Left lung (tissue), 14 donors: ENCODE measurements at places on chromosomes 4 and X. TPM values are rescaled to one million over a fixed set of nuclear protein-coding genes. Genes with fewer than 3 reads are reported as not detected.

- H3K27ac ChIP-seq, result no peak overlapping the region
- H3K36me3 ChIP-seq, result peaks cover 27% of the 10 kb centered on the region
- no peak for DNase-seq
- no peaks in the 10 kb centered on the region for H3K27me3 ChIP-seq
Observed at GRCh38 chr4:186709517-186709916, 14.1 kb downstream of the FAT1 start.

PAGE1 gene
- polyA plus RNA-seq, result not detected

DNA sequence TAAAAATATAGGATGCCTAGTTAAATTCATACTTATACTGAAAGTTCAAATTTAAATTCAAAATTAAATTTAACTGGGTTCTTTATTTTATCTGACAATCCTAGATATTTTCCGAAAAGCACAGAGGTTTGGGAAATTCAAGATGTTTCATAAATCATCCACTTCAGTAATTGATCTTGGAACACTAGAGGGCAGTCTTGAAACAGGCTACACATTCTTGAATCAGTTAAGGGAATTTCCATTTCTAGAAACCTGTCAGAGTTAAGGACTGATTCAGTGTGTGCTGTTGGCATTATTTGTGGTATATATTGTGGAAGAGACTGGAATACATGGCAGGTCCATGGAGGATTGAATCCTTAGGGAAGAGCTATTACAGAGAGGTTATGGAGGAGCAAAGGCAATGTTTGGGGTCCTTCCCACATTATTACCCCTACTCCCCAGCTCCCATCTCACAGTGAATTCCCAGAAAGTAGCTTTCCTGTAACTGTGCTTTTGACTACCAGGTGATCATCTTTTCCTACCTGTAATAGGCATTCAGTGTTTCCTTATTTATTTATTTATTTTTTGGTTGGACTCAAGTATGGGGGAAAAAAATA is 92.9 kb downstream of the EGF start:
- H3K4me1 ChIP-seq, result no peaks in the 10 kb centered on the region
- DNase-seq, result peak; percentile 61
- no peak overlapping the region for H3K27ac ChIP-seq
- H3K27me3 ChIP-seq, result no peaks in the 10 kb centered on the region
- no peaks in the 10 kb centered on the region for H3K36me3 ChIP-seq

DNA sequence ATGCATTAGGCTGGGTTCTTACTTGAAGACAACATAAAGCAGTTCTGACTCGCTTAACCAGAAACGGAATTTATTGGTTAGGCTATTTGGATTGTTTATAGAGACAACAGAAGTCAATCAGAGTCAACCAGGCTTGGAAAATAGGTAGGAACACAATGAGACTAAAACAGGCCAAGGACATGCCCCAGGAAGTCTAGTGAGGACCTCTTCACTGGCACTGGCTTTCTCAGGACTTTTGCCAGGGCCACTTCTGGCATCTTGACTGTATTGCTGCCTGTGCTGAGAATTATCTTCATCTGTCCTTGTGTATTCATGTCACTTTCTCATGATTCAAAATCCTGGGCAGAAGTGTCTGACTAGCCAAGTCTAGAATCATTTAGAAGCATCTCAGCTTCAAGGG is 19.6 kb downstream of the PGAM4 start:
- no peaks in the 10 kb centered on the region for H3K27me3 ChIP-seq
- no peaks in the 10 kb centered on the region for H3K36me3 ChIP-seq
- DNase-seq, result no peak
- no peak overlapping the region for H3K27ac ChIP-seq

GRCh38 chr4:129043523-129043922 is 49.8 kb downstream of the SCLT1 start:
- peak; percentile 11 for DNase-seq
- H3K4me3 ChIP-seq, result no peak overlapping the region

PCSK1N gene
- 4.9 TPM for polyA plus RNA-seq

- H3K27me3 ChIP-seq, result peaks cover 32% of the 10 kb centered on the region
- no peak overlapping the region for H3K27ac ChIP-seq
- peaks cover 22% of the 10 kb centered on the region for H3K4me1 ChIP-seq
- no peaks in the 10 kb centered on the region for H3K36me3 ChIP-seq
Observed at GRCh38 chr4:140753329-140753728, 2.9 kb downstream of the TBC1D9 start.

CABS1 gene
- polyA plus RNA-seq, result not detected

SMIM31 gene
- 0.25 TPM for polyA plus RNA-seq

DNA sequence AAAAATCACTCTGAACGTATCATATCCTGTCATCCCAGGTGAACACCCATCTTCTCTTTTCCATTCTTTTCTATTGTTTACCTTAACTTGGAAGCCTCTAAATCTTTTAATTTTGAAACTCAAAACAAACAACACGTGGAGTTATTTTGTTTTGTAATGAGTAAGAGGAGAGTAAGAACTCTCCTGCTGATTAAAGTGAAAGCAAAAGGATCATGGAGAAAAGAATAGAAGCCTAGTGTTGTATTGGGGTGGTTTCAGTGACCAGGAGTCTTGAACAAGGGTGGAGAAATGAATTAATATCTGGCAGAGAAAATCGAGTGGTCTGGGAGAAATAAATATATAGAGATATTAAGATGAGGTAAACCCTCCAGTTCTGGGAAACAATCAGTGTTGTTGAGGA is 237.4 kb upstream of the UGT8 start:
- H3K4me3 ChIP-seq, result no peak overlapping the region
- no peaks in the 10 kb centered on the region for H3K27me3 ChIP-seq
- H3K36me3 ChIP-seq, result no peaks in the 10 kb centered on the region
- H3K4me1 ChIP-seq, result no peaks in the 10 kb centered on the region
- H3K27ac ChIP-seq, result no peak overlapping the region

CD40LG gene
- polyA plus RNA-seq, result 0.38 TPM

COL25A1 gene
- 1.2 TPM for polyA plus RNA-seq

GRCh38 chr4:70759126-70759525 is 37.4 kb downstream of the RUFY3 start:
- no peaks in the 10 kb centered on the region for H3K27me3 ChIP-seq
- no peaks in the 10 kb centered on the region for H3K4me1 ChIP-seq
- no peak overlapping the region for H3K27ac ChIP-seq
- no peak overlapping the region for H3K4me3 ChIP-seq
- no peaks in the 10 kb centered on the region for H3K36me3 ChIP-seq

DNA sequence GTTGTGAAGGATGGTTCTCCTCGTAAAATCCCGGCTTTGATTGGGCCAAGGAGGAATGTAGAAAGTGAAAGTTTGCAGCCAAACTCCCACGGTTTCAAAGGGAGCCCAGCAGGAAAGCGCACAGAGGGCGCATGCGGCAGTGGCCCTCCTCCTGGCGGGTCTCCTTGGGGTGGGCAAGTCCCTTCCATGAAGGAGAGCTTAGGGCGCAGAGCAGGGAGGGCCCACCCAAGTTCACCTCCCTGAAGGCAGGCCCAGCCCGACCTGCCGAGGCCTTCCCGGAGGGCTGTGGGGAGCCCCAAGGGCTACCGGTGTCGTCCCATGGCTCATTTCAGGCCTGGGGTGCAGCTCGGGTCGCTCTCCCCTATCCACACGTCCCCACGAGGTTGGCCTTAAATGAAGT is 2.0 kb downstream of the PDZD4 start:
- no peak overlapping the region for H3K4me3 ChIP-seq
- DNase-seq, result no peak
- no peaks in the 10 kb centered on the region for H3K36me3 ChIP-seq

DNA sequence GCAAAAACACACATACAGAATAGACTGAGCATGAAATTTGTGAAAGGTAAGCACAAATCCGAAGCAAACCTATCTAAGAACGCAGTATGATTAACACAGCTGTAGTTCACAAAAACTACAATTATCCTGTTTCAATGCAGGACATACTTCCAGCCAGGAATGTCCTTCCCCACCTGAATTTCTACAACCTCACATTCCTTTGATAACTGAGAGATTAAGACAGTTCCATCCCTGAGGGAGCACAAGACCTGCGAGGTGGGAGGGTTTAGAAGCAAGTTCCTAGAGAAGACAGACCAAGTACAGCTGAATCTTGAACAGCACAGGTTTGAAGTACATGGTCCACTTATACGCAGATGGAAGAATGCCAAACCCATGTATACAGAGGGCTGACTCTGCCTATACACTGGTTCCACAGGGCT is 10.6 kb downstream of the ABCG2 start:
- no peaks in the 10 kb centered on the region for H3K36me3 ChIP-seq
- H3K4me3 ChIP-seq, result no peak overlapping the region
- DNase-seq, result no peak
- H3K27ac ChIP-seq, result no peak overlapping the region
- H3K27me3 ChIP-seq, result no peaks in the 10 kb centered on the region

GRCh38 chr4:65120287-65120686 is 550.0 kb downstream of the EPHA5 start:
- no peak for DNase-seq
- no peak overlapping the region for H3K27ac ChIP-seq
- no peaks in the 10 kb centered on the region for H3K27me3 ChIP-seq
- H3K4me1 ChIP-seq, result no peaks in the 10 kb centered on the region
- no peak overlapping the region for H3K4me3 ChIP-seq
- no peaks in the 10 kb centered on the region for H3K36me3 ChIP-seq

DNA sequence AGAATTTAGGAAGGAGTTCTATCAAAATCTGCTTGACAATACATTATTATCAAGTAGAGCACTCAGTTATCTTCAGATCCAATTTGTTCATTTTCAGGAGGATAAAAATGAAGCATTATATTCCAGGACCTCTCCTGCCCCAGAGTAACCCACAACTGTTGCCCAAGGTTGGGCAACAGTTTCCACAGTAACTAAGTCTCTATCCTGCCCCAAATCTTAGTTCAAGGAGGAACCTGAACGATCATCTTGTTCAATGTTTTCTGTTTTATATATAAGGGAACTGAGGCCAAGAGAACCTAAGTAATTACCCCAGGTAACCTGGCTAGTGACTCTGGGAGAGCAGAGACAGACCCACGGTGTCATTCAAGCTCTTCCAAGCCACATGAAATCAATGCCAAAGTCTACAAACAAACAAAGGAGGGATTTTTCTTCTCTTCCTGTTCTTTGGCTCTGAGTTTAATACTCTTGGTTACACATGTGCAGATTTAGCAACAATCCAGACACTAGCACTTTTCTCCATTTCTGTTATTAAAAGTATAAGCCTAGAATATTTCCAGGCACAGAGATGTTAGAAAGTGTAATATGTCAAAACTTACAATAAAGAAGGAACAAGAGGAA is 105.6 kb downstream of the C4orf51 start:
- no peaks in the 10 kb centered on the region for H3K4me1 ChIP-seq
- H3K36me3 ChIP-seq, result no peaks in the 10 kb centered on the region
- H3K27ac ChIP-seq, result no peak overlapping the region
- no peak overlapping the region for H3K4me3 ChIP-seq
- H3K27me3 ChIP-seq, result no peaks in the 10 kb centered on the region

GABRB1 gene
- not detected for polyA plus RNA-seq

ATP1B4 gene
- not detected for polyA plus RNA-seq

GRCh38 chrX:16654093-16654492 is 4.1 kb downstream of the S100G start:
- no peaks in the 10 kb centered on the region for H3K36me3 ChIP-seq
- H3K4me3 ChIP-seq, result no peak overlapping the region
- no peaks in the 10 kb centered on the region for H3K4me1 ChIP-seq
- DNase-seq, result no peak
- no peaks in the 10 kb centered on the region for H3K27me3 ChIP-seq

DNA sequence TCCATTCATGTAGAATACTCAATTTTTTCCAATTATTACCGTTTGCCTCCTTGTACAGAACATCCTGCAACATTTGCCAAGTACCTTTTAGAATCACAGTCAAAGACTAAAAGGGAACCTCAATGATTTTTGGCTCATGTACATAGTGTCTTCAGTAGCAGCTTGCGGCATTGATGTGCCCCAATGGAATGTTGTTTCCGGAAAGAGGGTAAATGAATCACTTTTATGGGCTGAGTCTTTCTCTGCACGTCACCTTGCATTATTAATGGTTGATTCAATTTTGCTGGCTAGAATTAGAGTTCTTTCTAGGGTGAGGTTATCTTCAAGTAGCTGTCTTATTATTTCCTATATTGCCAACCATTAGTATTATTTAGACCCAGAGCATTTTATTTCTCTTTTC is 116.9 kb upstream of the GABRA2 start:
- H3K4me1 ChIP-seq, result no peaks in the 10 kb centered on the region
- no peak for DNase-seq

DNA sequence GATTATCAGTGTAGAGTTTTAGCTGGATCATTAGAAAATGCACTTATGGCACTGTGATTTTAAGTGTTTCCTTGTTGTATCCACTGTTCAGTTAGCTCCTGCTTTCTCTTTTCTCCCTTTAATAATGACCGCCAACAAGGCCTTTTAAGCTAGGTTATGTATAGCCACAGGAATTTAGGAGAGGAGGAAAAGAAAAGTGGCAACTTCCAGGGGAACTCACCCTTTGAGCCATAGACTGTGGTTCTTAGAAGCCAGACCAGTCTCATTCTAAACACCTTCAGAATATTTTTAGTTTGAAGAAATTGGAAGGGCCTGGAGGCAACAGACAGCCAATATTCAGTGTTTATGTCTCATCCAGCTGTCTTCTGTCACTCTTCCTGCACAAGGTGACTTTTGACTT is 6.1 kb downstream of the FGF2 start:
- H3K4me1 ChIP-seq, result no peaks in the 10 kb centered on the region
- no peak for DNase-seq
- peaks cover 51% of the 10 kb centered on the region for H3K27me3 ChIP-seq
- H3K4me3 ChIP-seq, result no peak overlapping the region

KCNIP4 gene
- 2.8 TPM for polyA plus RNA-seq

DNA sequence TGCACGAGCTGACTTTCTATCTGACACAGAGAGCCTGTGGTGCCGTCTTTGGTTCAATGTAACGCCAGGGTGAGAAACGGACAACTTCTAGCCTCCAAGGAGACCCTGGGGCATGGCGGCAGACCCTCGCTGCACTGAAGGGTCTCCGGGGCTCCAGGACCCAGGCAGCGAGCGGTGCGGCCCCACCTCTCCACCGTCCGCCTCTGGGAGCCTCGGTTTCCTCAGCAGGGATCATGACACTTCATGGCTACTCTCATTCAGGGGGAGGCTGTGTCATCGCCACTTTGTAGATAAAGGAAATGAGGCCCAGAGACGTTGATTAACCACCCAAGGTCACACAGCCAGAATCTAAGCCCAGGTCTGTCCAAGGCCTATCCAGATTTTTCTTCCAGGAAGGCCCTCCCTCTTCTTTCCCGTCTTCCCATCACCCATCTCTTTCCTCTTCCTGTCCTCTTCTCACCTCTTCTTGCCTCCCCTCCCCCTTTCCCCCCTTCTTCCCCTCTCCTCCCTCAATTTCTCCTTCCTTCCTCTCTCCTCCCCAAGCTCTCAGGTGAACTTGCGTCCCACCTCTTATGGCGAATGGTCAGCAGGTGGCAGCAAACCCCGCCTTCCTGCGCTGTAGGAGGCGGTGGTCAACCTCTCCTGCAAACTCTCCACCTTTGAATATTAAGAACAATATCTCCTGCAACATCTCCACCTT is 69.3 kb upstream of the HMX1 start:
- no peak overlapping the region for H3K27ac ChIP-seq
- no peaks in the 10 kb centered on the region for H3K36me3 ChIP-seq
- peaks cover 30% of the 10 kb centered on the region for H3K27me3 ChIP-seq
- no peak overlapping the region for H3K4me3 ChIP-seq
- DNase-seq, result no peak

- peak within 1 kb of the TSS; percentile 38 for H3K4me3 ChIP-seq
- peaks cover 15% of the 10 kb centered on the region for H3K27me3 ChIP-seq
- DNase-seq, result peak; percentile 80
Observed at GRCh38 chr4:134201216-134202161, at the start of gene PABPC4L. Gene PABPC4L (minus strand): TSS chr4:134201789. CDS start chr4:134201019, 770 bp downstream.
